ENCODE measurements at places on chromosomes 1 and 21. TPM values are rescaled to one million over a fixed set of nuclear protein-coding genes. Genes with fewer than 3 reads are reported as not detected.

LCE6A gene
- not detected for total RNA-seq

MRPL20 gene
- total RNA-seq = 80.7 TPM

LAX1 gene
- total RNA-seq = 3.0 TPM

CELA3B gene
- not detected for total RNA-seq

FCGR3B gene
- 18.9 TPM for total RNA-seq

KISS1 gene
- 2.9 TPM for total RNA-seq

CD52 gene
- total RNA-seq = 348 TPM

PDZK1IP1 gene
- 41.2 TPM for total RNA-seq
